ENCODE measurements at places on chromosomes 7 and 10. TPM values are rescaled to one million over a fixed set of nuclear protein-coding genes. Genes with fewer than 3 reads are reported as not detected.

- no peak for DNase-seq
Observed at GRCh38 chr10:122515022-122515424, 45.5 kb upstream of the DMBT1 start.

GRCh38 chr10:121594623-121595350 lies 3.5 kb downstream of the FGFR2 start:
- no peak for DNase-seq

DNA sequence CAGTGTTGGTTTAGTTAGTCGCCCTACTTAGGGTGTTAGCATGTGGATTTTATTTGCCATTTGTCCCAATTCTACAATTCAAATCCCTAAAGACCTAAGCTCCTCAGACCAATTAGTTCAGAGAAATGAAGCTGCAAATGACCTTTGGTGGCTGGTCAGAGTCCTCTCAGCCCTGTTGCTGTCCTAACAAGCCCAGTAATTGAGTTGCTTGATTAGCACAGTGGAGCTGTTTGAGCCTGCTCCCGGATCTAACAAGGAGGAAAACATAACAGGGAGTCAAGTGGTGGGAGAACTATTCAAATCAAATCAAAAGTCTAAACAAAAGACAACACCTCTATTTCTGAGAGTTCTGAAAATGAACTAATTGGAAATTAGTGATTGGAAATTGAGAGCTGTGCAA lies 22.1 kb downstream of the ZDHHC6 start:
- DNase-seq = no peak

Gene CUBN
- 0.14 TPM for total RNA-seq

- no peak for DNase-seq
Observed at GRCh38 chr7:132367795-132368194, 208.5 kb downstream of the PLXNA4 start.

DNA sequence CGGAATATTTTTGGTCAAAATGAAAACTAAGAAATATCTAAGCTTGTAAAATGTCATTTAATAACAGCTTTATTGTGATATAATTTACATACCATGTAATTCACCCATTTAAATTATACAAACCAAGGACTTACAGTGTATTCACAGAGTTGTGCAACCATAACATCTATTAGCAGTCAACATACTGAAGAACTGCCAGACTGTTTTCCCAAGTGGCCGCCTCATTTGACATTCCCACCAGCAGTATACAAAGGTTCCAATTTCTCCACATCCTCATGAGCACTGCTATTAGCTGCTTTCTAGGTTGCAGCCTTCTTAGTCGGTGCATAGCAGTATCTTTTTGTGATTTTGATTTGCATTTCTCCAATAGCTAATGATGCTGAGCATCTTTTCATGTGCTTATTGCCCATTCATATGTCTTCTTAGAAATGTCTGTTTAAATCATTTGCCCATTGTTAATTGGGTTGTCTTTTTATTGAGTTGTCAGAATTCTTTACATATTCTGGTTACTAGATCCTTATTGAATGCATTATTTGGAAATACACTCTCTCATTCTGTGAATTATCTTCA lies 153.0 kb upstream of the FGFR2 start:
- no peak for DNase-seq

DNA sequence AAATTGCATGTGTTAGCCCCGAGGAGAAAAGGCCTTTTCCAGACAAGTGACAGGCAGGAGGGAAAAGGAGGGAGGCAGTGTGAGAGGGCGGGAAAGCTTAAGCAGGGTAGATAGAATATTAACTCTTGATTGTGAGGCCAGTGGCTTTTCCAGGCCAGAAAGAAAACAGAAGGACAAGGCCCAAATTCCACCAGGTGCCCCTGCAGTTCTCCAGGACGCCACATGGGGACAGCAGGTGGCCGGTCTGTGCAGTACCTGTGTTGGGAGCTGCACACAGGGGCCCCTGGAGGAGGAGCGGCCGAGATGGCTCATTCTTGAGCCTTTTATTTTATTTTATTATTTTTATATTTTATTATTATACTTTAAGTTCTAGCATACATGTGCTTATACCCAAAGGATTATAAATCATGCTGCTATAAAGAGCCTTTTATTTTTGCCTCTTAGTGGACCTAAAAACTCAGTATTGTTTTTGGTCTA lies 141.3 kb upstream of the KLF14 start:
- DNase-seq = no peak

Gene PLCE1
- 0.80 TPM for total RNA-seq

Gene TAS2R41
- not detected for total RNA-seq

- peak; percentile 33 for DNase-seq
Observed at GRCh38 chr7:41760293-41760692, 57.4 kb upstream of the INHBA start.

DNA sequence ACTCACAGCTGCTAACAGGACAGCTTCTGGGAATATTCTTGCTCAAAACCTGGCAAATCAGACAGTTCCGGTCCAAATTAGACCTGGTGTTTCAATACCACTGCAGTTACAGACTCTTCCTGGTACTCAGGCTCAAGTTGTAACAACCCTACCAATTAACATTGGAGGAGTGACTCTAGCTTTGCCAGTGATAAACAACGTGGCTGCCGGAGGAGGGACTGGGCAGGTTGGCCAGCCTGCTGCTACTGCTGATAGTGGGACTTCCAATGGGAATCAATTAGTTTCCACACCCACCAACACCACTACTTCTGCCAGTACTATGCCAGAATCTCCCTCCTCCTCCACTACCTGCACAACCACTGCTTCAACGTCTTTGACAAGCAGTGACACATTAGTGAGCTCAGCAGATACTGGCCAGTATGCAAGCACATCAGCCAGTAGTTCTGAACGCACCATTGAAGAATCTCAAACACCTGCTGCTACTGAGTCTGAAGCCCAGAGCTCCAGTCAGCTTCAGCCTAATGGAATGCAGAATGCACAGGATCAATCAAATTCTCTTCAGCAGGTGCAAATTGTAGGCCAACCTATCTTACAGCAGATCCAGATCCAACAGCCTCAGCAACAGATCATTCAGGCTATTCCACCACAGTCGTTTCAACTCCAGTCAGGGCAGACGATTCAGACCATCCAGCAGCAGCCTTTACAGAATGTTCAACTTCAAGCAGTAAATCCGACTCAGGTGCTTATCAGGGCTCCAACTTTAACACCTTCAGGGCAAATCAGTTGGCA lies 2.1 kb downstream of the SP4 start:
- DNase-seq = no peak

DNA sequence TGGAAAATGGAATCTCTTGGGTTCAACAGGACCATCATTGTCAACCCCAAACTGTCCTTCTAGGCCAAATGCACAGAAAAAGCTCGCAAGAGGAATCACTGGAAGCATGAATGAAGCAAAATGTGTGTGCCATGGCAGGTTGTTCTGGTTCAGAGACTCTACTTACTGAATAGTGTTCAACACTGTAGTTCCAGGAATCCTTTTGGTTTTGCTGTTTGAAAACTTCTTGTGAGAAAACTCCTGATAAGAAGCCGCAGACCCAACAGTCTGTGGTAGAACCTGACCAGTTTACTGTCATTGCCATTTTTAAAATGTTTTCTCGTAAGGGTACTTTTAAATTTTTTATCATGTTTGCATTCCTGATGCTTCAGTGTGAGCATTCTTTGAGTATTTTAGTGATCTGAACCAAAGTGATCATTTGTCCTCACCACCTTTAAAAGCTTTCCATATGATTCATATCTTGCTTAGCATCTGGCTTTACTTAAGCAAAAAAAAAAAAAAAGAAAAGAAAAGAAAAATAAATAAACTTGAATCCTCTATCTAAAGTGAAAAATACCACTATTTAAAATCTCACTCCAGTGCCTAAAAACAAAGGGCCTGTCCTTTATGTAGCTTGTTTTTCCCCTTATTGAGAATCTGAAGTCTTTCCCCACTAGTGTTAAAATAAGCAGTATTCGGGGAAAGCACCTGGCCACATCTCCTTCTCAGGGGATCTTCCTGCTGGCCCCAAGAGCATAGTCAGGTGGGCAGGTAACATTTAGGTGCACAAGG lies 92.4 kb downstream of the WNT2 start:
- no peak for DNase-seq

DNA sequence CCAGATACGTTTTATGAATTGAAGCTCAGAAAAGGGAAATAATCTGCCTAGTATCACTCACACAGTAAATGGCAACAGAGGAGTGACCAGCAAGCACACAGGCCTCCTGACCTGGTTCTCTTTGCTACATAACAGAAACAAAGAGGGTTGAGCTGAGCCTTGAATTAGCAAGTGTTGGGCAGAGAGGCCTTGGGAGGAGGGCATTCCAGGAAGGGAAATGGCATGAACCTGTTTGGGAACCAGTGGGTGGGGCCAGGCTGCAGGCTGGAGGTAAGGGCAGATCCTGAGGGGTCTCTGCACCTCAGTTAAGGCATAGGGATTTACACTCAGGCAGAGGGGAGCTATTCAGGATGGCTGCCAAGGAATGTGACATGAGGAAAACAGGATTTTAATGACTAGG lies 24.8 kb upstream of the CYCS start:
- no peak for DNase-seq

DNA sequence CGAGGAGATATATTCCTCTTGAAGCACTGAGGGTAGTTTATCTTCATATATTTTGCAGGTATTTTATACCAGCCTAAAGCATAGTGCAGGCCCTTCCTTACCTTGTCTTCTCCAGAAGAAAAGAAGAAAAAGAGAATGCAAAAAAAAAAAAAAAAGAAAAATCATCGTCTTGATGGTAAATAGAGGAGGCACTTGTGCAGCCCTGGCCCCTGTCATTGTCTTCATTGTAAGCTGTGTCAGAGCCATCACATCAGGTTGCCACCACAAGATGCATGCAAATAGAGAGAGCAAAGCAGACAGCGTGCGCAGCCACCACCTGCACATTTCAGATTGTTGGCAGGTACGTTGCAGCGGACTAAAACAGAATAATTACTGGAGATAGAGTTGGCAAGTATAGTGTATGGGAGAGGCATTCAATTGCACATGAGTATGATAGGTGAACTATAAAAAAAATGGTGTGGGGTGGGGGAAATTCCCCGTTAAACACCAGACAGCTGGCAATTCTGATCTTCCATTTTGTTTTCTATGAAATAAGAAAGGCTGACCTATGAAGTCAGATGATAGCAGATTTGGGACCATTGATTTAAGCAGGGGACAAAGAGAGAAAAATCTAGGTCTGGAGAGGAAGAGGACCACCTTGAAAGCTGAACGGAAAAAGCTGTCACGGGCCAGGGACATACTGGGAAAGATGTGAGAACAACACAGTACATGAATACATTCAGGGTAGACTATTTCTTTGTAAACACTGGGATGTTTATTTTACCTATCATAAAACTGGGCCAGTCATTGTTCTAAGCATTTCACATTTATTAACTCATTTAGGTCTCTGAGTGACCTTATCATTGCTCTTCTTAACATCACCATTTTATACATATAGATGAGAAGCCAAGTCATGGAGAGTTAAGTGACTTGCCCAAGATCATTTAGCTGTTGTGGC lies 306.3 kb upstream of the SP8 start:
- DNase-seq = no peak

DNA sequence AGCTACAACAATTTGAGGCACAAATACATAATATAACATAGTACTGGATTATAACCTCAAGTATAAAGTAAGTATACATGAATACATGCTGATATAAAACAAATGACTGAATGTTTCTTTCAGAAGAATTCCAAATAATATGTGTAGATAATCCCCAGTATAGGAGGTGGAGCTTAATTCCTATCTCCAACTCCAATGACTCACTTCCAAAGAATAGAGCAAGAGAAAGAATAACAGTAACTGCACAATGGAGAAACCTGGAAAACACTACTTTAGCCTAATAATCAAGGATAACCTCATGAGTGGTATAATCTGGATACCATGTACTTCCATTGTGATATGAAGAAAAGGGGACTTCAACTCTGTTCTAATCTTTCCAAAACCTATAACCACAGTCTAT lies 13.7 kb upstream of the SEMA3C start:
- DNase-seq = no peak

DNA sequence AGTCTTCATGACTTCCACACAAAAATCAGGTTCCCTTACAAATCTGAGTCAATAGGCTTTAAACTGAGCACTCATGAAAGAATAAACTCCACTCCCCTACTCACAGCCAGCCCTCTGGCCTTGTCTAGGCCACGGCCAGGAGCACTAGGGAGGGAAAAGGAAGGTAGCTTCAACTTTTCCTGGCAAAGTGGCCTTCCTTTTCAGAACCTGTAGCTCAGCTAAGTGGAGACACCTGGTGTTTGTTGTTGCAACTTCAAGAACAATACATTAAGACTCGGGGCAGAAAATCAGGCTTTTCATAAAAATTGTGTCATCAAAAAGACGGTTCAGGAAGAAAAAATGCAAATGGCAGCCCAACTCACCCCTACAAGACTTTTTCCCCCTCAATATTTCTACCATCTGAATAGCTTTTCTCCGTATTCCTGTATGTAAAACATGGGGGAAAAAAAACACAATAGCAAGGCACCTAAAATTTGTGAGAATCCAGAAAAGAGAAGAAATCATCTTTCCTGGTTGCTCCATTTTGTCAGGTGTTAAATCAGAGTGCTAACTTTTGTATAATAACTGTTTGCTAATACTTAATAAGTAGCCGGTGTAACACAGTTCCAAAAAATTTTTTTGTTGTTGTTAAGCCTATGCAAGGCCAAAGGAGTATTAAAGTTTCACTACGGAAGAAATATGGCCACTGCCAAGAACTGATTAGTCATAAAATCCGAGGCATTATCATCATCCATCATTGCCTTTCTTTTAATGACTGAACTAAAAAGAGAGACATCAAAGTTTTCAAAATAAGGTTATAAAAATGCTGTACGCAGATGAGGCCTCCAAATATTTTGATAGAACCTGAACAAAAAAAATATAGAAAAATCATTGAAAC lies 66.2 kb upstream of the ARID5B start:
- DNase-seq = peak; percentile 81

- DNase-seq = no peak
Observed at GRCh38 chr7:101823096-101823495, 5.7 kb downstream of the CUX1 start.

- DNase-seq = peak; percentile 56
Observed at GRCh38 chr7:23594879-23595604, 2.1 kb upstream of the CCDC126 start.

All from H4 (cell line).